Transverse colon (tissue), 4 donors: ENCODE measurements at places on chromosomes 13 and 19. TPM values are rescaled to one million over a fixed set of nuclear protein-coding genes. Genes with fewer than 3 reads are reported as not detected.

SBK3 gene
- not detected for total RNA-seq

KIR2DL3 gene
- not detected for total RNA-seq

HS6ST3 gene
- total RNA-seq = 0.16 TPM

AKAP11 gene
- 34.6 TPM for total RNA-seq

ABCA7 gene
- total RNA-seq = 47.1 TPM

COG6 gene
- 109 TPM for total RNA-seq

KCTD4 gene
- total RNA-seq = 1.9 TPM

ZNF546 gene
- total RNA-seq = 3.7 TPM

RNF113B gene
- total RNA-seq = not detected
